ENCODE measurements at places on chromosomes 12 and 14.

DNA sequence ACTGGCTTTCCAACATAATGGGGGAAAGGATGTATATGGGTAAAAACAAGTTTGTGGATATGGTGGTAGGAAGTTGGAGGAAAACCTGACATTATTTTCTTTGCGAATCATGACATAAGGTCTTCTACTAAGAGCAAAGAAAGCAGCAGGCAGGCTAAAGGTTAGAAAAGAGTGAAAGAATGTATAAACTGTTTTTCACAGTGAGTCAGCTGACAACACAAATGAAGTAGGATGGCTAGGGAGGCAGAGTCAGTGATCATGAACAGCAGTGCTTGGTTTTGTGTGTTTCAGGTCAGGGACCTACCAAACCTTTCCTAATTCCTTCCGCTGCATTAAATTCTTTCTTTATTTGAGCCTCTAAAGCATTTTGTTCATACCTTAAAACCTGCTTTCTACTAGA, 46.3 kb upstream of the CATSPERB start:
- no peak for DNase-seq
- H3K27me3 ChIP-seq = no peaks in the 10 kb centered on the region
- H3K36me3 ChIP-seq = peaks cover 19% of the 10 kb centered on the region
- no peaks in the 10 kb centered on the region for H3K4me1 ChIP-seq
- no peak overlapping the region for H3K27ac ChIP-seq

GRCh38 chr14:88323086-88323522, at the start of gene KCNK10:
Gene KCNK10 (minus strand): TSS chr14:88323269. CDS start chr14:88322798, 471 bp downstream.
- H3K36me3 ChIP-seq = no peaks in the 10 kb centered on the region
- no peak within 1 kb of the TSS for H3K27ac ChIP-seq
- no peak within 1 kb of the TSS for H3K4me3 ChIP-seq
- peaks cover 24% of the 10 kb centered on the region for H3K27me3 ChIP-seq
- H3K4me1 ChIP-seq = no peaks in the 10 kb centered on the region
- no peak for DNase-seq

DNA sequence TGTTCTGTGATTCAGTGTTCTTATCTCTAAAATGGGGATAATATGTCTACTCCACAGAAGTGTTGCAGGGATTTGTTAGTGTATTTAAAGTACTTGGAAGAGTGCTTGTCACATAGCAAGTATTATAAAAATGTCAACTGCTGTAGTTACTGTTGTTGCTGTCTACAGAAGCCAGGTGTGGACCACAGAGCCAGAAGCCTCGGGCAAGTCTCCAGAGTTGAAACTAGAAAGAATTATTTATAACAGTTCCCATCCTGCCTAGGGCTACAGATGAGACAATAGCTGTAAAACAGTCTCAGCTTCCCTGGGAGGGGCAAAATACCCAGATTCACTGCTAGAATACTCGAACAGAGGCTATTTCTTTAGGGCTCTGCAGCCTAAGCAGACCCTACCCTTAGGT, 55.4 kb upstream of the FUT8 start:
- no peak overlapping the region for H3K27ac ChIP-seq
- H3K36me3 ChIP-seq = no peaks in the 10 kb centered on the region
- H3K27me3 ChIP-seq = no peaks in the 10 kb centered on the region
- H3K4me1 ChIP-seq = peaks cover 13% of the 10 kb centered on the region
- no peak overlapping the region for H3K4me3 ChIP-seq

- H3K4me3 ChIP-seq = peak overlapping the region; percentile 21
- H3K27me3 ChIP-seq = no peaks in the 10 kb centered on the region
- peak; percentile 54 for DNase-seq
- H3K27ac ChIP-seq = peak overlapping the region; percentile 80
- H3K4me1 ChIP-seq = peaks cover 68% of the 10 kb centered on the region
Observed at GRCh38 chr12:49671031-49671765, 36.0 kb downstream of the FMNL3 start.

GRCh38 chr12:24363177-24363754, 413.8 kb upstream of the SOX5 start:
- H3K27ac ChIP-seq = no peak overlapping the region
- H3K4me3 ChIP-seq = no peak overlapping the region
- no peaks in the 10 kb centered on the region for H3K27me3 ChIP-seq
- H3K4me1 ChIP-seq = no peaks in the 10 kb centered on the region

GRCh38 chr14:74935360-74935680, 12.3 kb upstream of the RPS6KL1 start:
- H3K4me1 ChIP-seq = peaks cover 20% of the 10 kb centered on the region
- no peaks in the 10 kb centered on the region for H3K27me3 ChIP-seq
- H3K27ac ChIP-seq = no peak overlapping the region
- no peak for DNase-seq
- no peaks in the 10 kb centered on the region for H3K36me3 ChIP-seq
- no peak overlapping the region for H3K4me3 ChIP-seq

GRCh38 chr14:102629011-102629444, 36.6 kb downstream of the RCOR1 start:
- peaks cover 3% of the 10 kb centered on the region for H3K4me1 ChIP-seq
- no peaks in the 10 kb centered on the region for H3K27me3 ChIP-seq
- no peak for DNase-seq
- no peak overlapping the region for H3K4me3 ChIP-seq

DNA sequence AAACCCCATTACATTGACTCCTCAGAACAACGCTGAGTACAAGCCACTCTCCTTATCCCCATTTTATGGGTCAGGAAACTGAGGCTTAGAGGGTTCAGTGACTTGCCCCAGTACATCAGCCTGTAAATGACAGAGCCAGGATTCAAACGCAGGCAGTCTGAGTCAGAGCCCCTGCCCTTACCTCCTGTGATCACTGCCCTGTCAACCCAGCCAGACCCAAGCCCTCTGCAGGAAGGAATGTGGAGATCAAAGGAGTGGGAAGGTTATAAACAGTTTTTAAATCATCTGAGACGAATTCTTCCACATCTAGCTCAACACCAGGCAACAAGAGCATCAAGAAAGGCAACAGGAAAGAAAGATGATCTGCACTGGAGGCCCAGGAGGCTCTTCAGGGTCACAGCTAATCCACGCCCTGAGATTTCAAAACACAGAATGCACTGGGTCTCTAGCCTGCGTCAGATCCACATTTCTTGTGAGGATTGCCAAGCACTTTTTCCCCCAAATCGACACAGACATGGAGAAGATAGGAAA, 38.5 kb downstream of the SPTB start:
- no peaks in the 10 kb centered on the region for H3K4me1 ChIP-seq
- no peak overlapping the region for H3K27ac ChIP-seq
- no peak overlapping the region for H3K4me3 ChIP-seq
- DNase-seq = no peak

DNA sequence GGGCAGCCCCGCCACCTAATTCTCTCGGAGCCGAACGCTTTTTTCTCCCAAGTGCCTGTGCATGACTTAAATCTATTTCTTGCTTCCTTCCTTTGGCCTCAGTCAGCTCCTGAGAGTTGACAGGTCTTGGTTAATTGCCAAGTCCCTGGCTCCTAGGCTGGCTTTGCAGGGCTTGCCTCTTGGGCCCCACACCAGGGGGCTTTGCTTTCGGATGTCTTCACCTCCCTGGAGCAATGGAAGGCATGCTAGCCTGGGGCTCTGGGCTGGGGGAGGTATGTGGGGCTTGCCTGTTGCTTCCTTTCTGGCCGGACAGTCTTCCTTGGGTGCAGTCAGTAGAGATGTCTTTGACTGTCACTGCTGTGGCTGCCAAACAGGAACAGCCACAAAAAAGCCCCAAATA, 2.2 kb upstream of the KRT80 start:
- no peak overlapping the region for H3K4me3 ChIP-seq
- DNase-seq = no peak
- H3K36me3 ChIP-seq = no peaks in the 10 kb centered on the region
- no peak overlapping the region for H3K27ac ChIP-seq
- no peaks in the 10 kb centered on the region for H3K4me1 ChIP-seq

GRCh38 chr14:30838351-30838750, 36.0 kb upstream of the COCH start:
- no peaks in the 10 kb centered on the region for H3K36me3 ChIP-seq
- H3K4me1 ChIP-seq = no peaks in the 10 kb centered on the region
- H3K27ac ChIP-seq = no peak overlapping the region
- DNase-seq = no peak
- no peaks in the 10 kb centered on the region for H3K27me3 ChIP-seq
- no peak overlapping the region for H3K4me3 ChIP-seq

GRCh38 chr14:100292301-100292775, 13.9 kb downstream of the SLC25A29 start:
- no peaks in the 10 kb centered on the region for H3K36me3 ChIP-seq
- H3K27me3 ChIP-seq = no peaks in the 10 kb centered on the region
- DNase-seq = no peak
- H3K4me3 ChIP-seq = no peak overlapping the region

Data from CD4-positive, alpha-beta memory T cell (primary cell).